Memory B cell (primary cell): ENCODE measurements at places on chromosomes 11 and 22.

DNA sequence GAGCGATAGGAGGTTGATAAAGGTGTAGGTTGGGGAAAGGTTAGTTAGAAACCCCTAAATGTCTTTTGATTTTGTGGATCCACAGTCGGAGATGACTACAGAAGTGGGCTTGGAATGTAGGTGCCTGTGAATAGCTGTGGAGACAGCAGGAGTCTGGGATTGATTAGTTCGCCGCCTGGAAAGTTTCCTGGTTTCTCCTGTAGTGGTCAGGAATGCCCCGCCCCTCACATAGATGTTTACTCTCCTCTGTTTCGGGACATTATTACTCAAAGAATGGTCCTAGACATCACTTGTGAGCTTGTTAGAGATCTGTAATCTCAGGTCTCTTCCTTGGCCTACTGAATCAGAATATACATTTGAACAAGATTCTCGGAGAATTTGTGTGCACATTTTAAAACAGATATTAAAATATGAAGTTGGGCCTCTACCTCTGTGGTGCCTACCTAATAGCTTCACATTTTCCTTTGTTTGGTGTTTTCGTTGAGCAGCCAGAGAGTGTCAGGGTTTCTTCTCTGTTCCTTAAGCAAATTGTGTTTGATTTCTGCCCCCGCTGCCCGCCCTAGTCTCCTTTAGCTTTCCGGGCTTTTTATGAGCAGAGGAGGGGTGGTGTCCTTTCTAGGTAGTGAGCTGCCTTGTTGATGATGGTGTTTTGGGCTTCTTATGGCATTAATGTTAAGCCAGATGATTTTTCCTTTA is 89.4 kb downstream of the PPP6R3 start:
- DNase-seq = no peak

DNA sequence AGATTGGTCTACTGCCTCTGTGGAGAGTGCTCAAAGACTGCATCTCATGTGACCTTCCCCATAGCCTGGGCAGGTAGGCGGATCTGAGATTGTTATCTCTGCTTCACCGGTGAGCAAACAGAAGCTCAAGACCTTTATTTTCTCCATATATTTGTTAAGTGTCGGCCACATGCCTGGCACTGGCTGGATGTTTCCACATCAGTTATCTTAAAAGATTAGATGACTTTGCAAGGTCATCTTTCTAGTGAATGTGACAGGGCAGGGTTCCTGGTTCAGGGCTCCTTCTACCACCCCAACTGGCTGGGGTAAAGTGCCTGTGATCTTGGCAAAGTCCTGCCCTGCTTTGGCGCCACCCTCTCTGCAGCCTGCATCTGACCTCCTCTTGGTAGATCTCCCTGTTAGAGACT is 125.0 kb downstream of the CCDC81 start:
- no peak for DNase-seq

DNA sequence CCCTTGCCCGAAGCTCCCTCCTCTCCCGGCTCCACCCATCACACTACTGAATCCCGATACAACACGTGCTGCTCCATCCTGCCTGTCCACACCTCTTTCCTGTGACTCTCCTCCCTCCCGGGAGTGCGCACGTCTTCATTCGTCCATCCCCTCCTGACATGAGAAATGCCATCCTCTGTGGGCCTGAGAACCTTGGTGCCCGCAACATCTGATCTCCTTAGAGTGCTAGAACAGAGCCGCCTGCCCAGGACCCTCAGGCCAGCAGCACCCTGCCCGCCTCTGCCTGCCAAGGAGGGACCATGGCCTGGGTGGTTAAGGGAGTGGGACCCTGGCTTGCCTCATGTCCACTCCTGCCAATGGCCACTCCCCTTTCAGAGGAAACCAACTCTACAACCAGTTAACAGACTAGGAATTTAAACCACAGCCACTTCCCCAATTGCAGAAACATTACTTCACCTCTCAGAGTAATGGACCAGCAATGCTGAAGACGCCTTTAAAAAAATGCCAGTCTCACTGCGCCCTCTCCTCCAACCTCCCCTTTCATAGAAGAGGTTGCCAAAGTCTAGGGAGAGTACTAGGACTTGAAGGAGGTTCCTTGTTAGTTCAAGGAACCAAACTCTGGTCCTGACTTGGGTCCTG is 466.3 kb downstream of the OPCML start:
- DNase-seq = no peak

- no peak for DNase-seq
These were observed 118.1 kb downstream of the HIPK3 start for GRCh38 chr11:33375236-33375635.

GRCh38 chr11:85040166-85040565 is 587.0 kb downstream of the DLG2 start:
- no peak for DNase-seq

DNA sequence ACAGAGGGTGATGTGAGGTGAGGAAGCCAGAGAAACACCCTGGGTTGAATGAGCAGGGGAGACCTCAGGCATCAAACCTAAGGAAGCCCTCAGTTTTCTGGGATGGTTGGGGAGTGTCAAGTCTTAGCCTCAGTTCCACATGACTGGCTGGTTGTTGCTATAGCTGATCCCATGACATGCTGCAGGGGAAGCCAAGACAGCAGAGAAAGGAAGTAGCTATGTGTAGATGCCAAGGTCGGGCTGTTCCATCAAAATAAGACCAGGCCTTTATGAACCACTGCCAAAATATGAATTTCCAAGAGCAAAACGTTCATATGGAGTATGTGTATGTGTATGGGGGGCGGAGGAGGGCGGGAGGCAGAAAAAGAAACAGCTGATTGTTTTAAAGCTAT is 11.6 kb downstream of the CD59 start:
- DNase-seq = no peak

DNA sequence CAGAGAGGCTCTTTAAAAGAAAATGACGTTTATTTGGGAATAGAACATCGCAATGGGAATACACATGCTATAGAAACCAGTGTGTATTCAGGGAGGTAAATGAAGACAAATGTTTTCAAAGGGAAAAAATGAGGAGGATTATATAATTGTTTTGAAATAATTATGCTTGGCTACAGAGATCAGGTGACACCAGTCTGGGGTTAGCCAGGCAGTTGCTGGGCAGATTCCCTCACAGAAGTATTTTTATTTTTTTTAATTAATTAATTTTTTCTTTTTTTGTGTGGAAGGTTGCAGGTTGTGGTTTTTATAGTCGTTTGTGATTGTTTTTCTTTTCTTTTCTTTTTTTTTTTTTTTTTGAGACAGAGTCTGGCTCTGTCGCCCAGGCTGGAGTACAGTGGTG is 5.6 kb upstream of the STARD10 start:
- DNase-seq = no peak

DNA sequence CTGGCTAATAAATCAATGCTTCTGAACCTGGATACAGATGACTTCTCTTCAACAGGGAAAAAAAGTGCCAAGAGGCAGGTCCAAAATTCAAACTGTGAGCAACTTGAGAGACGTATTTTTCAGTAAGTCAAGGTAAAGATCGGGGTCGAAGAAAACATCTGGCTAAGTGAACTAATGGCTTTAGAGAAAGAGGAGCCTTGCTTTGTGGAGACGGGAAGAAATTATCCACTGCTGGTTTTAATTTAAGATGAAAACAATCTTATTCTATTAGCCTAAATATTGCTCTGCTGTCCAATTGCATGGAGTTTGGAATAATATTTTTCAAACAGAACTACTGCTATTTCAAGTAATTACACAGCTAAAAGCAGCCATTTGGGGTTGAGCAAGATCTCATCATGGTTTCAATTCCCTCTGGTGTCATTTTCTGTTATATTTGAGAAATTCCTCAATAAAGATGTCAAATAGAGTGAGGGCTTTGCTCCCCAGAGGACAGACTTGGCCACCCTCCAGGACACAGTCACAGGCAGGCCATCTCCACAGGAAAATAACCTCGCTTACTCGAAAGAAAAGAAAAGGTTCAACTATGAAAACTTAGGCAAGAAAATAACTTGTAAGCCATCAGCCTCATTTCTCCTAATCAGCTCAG is 29.8 kb downstream of the SCUBE1 start:
- DNase-seq = no peak
